Lung (tissue), 17 donors: ENCODE measurements at places on chromosomes 6 and 20.

GRCh38 chr6:26594131-26594498, 2.6 kb upstream of the ABT1 start:
- DNase-seq, result no peak

DNA sequence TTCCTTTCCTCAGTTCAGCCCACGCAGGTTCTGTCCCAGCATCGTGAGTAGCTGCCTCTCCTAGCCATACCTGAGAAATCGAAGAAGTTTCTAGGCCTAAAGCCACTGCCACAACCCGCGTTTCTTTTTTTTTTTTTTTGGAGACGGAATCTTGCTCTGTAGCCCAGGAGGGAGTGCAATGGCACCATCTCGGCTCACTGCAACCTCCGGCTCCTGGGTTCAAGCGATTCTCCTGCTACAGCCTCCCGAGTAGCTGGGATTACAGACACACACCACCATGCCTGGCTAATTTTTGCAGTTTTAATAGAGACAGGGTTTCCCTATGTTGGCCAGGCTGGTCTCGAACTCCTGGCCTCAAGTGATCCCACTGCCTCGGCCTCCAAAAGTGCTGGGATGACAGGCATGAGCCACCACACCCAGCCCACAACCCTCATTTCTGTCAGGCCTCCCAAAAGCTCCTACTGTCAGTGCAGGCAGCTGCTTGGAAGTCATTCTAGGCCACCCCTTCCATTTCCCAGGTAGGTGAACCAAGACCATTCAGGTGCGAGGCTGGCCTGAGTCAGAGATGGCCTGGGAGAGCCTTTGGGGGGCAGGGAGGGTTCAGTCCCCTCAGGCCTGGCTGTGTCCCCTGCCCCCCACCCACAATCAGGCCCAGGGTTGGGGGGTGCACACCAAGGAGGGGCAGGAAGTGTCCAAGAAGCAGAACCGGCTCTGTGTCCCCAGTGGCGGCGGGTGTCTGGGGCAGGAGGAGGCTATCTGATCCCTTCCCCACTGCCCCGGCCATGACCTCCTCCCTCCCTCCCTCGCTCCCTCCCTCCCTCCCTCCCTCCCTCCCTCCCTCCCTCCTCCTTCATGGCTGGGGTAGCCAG, 47.2 kb downstream of the NOL4L start:
- DNase-seq, result no peak

- DNase-seq, result peak; percentile 76
Observed at GRCh38 chr20:9458138-9458796, 56.1 kb upstream of the LAMP5 start.

- DNase-seq, result no peak
Observed at GRCh38 chr6:56713254-56713672, 70.6 kb upstream of the DST start.

- DNase-seq, result no peak
Observed at GRCh38 chr6:132934496-132934895, 120.1 kb downstream of the RPS12 start.

DNA sequence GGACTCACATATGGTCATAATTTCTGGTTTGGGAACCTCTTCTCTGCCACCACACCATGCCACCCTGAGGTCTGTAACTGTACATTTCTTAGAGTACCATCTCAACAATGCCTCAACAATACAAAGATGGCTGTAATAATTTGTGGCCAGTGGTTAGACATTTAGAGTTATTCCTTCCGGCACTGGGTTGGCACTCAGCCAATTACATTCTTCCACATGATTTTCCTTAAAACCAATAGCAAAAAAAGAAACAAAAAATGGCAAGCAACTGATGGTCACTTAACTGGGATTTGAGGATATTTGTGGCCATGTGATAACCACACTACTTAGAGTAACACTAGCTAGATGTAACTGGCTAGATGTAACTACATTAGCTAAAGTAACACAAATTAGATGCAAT, 79.9 kb downstream of the SEL1L2 start:
- DNase-seq, result peak; percentile 7

DNA sequence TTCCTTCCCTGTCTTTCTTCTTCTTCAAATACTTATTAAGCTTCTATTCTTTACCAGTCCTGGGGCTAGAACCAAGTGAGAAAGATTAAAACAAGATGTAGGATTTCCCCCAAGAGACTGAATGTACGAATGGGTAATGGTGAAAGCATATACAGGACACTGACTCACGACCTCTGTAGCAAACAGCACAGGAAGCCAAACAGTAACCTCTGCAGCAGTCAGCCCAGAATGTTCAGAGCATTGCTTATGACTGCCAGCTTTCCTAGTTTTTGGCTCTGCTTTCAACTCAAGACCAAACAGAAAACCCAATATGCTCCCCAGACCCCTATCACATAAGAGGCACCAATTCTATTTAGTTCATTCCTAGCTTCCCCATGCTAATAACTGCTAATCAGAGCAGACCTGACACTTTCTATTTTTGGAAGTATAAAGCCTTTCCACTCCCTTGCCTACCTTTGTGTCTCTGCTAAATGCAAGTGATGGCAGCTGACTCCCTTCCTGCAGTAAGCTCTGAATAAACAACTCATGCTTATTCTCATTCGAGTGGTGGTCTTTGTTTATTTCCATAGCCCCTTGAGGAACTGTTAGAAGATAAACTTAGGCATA, 690.6 kb downstream of the EPM2A start:
- peak; percentile 41 for DNase-seq
